ENCODE measurements at places on chromosomes 2 and 18.

DNA sequence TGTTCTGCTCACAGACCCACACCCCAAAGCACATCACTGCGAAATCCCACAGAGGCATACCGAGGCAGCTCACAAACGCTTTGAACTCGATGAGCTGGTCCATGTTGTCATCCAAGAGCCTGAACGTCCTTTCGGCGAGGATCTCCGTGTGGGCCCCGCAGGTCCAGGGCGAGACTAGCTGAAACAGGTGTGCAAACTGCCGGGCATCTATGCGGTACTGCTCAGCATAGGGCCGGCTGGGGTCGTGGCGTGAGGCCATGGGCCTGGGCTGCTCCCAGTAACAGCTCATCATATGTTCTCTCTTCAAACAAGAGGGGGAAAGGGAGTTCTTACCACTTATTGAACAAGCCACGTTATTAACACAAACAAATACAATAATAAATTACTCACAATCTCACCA is 20.1 kb downstream of the RPL31 start:
- no peak for DNase-seq

- DNase-seq, result no peak
Observed at GRCh38 chr18:28791101-28791500, 614.2 kb upstream of the CDH2 start.

DNA sequence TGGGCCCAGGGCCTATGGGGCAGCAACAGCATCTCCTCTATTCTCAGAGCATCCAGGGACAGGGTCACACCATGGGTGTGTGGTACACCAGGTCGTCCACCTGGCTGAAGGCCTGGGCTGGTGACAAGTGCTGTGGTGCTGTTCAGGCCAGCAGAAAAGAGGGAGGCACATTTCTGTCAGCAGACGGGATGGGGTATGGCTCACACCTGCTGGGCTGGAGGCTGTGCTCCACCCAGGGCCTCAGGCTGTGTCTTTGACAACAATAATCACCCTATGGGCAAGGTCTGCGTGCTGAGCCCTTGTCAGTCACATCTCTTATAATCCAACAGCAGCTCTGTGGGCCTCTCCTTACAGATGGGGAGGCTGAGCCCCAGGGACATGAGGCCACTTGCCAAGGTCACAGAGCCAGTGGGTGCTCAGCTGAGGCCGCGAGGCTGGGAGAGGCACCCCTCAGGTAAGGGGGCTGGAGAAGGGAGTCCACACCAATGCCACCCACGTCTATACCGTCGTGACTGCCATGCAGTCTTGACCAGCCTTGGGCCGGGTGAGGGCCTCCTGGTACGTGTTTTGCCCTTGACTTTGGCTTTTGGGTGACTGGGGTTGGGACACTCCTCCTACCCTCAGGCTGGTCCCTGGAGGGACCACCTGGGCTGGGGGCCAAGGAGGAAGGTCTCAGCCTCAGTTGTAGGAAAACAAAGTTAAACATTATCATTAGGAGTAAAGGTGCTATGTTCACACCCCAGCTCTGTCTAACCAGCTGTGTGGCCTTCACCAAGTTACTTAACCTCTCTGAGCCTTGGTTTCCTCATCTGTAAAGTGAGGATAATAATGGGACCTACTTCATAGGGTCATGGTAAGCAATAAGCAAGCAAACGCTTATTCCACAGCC is 5.6 kb upstream of the HS6ST1 start:
- no peak for DNase-seq

GRCh38 chr2:240522406-240522805 is 35.4 kb downstream of the ANKMY1 start:
- DNase-seq, result no peak

- no peak for DNase-seq
Observed at GRCh38 chr2:122384768-122385333, 629.4 kb downstream of the TSN start.

DNA sequence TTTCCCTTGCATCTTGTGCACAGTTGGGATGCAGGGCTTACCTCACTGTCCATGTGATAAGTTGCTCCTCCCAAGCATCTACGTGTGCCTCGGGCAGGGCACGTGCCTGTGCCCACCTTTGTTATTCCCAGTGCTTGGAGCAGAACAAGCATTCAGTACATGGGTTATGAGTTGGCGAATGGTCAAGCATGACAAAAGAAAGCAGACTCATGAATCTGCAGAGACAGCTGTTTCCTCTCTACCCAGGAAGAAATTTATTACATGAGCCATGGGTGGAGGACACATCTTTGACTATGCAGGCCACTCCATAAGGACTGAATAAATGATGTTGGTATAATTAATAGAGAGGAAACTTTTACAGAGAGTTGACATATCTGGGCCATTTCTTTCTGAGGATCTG is 127.8 kb downstream of the TPGS2 start:
- no peak for DNase-seq

DNA sequence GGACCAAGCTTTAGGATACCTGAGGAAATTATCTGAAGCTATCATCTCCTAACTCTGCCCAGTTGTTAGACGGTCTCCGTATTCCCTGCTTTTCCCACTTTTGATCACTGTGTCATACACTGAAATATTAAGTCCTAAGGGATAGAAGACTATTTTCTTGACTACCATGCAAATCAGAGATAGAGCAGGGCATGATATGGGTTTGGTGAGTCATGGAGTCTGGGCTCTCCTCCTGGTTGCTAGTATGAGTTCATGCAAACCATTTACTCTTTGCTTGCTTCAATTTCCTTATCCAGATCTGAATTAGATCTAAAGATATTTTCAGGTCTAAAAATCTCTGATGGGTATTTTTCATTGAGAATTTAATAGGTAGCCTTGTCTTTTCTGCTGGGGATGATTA is 55.0 kb downstream of the EHBP1 start:
- DNase-seq, result no peak

DNA sequence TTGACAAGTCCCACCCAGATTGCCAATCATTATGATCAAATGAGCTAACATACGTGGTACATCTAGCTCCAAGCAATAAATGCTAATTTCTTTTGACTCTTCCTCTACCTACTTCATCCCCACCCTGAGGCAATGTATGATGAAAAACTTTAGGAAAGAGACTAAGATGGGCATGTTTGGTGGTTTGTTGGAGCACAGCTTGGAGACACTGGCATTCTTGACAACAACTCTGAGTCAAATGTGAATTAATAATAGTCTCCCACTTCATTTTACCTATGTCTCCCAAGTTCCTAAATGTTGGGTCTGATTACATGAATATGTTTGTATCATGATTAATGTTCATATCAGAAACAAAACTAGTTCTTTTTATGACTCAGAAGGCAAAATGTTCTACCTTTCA is 36.6 kb downstream of the EXOC6B start:
- DNase-seq, result no peak

- no peak for DNase-seq
Observed at GRCh38 chr2:132037527-132038178, 124.1 kb downstream of the ANKRD30BL start.

- no peak for DNase-seq
Observed at GRCh38 chr2:235135990-235136561, 184.3 kb downstream of the SH3BP4 start.

DNA sequence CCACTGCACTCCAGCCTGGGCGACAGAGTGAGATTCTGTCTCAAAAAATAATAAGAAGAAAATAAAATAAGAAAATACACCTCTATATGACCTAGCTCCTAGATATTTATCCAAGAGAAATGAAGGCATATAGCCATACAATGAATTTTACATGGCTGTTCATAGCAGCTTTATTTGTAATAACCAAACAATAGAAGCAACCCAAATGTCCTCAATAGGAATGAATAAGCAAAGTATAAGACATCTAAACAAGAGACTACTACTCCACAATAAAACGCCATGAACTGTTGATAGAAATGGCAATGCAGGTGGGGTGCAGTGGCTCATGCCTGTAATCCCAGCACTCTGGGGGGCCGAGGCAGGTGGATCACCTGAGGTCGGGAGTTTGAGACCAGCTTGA is 31.2 kb upstream of the MYCN start:
- no peak for DNase-seq

- DNase-seq, result no peak
Observed at GRCh38 chr2:27489118-27489497, 435 bp downstream of the IFT172 start.

DNA sequence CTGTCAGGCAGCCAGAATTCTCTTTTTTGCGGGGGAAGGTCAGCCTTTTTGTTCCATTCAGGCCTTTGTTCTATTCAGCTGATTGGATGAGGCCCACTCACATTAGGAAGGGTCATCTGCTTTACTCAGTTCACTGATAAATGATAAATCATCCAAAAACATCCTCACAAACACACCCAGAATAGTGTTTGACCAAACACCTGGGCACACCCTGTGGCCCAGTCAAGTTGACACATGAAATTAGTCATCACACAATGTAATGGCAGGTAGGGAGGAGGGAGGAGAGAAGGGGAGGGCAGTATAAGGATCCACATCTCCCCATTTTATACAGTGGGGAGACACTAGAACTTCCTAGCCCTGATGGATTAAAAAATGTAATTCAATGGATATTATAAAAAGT is 8.3 kb upstream of the RMC1 start:
- no peak for DNase-seq

DNA sequence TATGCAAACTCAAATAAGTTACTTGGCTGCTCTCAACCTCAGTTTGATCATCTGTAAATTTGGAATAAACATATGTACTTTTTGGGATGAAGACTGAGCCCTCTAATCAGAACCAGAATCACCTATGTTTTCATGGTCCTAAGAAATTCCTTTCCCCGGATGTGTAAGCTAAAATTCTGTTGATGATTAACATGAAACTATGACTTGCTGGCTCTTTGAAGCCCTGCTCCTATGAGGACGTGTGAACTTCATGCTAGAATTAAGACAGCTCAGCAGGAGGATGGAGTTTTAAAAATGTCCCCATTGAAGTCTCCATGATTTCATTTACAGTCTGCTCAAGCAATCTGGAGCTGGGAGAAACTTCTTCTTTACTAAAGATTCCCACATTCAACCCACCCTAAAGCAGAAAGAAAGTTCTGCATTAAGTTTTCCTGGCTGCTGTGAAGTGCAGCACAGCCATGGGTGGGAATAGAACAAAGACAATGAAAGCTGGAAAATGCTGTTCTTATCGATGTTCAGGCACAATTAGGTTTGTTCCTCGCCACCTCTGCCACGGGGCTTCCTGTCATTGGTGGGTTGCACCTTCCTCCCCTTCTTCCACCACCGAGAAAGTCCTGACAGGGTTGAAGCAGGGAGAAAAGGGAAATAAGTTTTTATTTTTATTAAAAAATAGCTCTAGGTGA is 50.9 kb downstream of the ADCYAP1 start:
- DNase-seq, result no peak

DNA sequence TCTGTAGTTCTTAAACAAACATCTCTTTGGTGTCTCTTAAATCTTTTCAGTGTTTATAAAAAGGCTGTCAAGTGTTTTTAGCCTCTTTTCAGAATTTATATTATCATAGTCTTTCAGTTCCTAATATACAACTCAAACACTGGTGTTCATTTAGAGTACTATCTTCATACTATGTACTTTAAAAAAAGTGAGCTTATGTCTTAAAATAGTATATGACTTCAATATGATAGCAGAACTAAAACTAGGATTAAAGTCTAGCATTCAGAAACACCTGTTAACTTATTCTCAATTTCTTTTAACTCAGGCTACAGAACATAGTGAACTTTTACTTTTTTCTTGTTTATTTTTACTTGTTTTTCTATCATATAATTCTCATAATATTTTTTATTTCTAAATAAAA is 14.7 kb upstream of the IKZF2 start:
- DNase-seq, result no peak

DNA sequence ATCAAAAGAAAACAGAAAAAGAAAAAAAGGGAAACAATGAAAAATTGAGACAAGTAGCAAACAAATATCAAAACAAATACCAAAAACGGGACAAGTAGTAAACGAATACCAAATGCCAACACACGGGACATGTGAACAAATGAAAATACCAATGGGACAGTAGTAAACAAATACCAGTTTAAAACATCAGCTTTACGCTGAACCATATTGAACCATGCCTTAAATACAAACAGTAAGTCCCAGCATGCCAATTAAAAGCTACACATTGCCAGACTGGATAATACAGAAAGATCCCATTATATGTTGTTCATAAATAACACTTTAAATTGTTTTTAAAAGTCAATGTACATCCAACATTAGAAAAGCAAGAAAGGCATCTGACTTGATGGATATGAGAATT is 114.2 kb downstream of the NBAS start:
- DNase-seq, result no peak

DNA sequence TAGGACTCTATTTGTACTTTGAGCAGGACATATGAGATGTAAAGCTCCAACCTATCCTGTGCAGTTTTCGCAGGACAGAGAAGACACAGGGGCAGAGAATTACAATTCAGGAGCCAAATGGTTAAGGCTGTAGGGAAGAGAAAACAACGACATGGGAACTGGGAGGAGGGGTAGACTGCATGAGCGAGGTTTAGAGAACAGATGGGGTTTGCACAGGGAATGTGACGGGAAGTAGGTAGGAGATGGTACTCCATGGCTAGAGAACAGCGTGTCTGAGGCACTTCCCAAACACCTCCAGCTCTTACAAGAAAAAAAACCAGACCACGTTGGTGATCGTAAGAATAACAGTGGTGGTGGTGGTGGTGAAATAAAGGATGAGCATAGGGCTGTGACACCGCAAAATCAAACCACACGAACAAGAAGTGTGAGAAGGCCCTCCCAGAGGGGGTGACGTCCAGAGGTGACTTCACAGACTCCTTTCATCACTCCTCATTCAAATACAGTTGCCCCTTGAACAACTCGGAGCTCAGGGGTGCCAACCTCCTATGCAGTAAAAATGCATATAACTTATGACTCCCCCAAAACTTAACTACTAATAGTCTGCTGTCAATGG is 92.7 kb downstream of the FARSB start:
- no peak for DNase-seq

DNA sequence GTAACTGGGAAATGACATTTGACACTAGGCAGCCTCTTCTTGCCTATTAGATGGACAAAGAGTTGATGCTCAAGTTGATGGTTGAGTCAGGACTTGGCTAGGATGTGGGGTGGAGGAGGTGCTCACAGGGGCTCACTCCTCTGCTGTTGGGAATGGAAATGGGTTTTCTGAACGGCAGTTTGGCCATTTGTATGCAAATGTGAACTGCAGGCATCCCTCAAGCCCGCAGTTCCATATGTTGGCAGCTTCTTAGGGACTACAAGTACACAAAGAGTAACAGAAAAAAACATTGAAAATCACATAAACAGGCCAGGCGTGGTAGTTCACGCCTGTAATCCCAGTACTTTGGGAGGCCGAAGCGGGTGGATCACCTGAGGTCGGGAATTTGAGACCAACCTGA is 80.8 kb downstream of the INPP5D start:
- DNase-seq, result no peak

DNA sequence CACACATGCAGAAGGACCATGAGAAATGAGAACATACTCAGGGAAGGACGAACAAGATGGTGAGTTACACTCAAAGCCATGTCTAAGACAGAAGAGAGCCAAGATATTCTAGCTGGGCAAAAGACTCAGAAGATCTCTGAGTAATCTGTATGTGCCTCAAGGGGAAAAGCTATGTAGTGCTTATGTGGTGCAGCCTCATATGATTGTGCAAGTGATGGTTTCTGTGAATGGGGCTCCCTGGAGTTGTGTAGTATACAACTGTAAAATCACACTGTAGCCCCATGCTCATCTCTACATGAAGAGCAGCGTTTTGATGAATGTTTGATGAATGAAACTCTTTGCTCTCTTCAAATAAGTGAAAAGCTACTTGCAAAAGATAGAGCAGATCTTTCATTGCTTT is 57.5 kb downstream of the OSR1 start:
- DNase-seq, result no peak

GRCh38 chr2:184047536-184047935 is 550.8 kb upstream of the ZNF804A start:
- no peak for DNase-seq
